ENCODE measurements at places on chromosomes 16 and 17.
A peak's percentile ranks its signal among the peaks of the same experiment; 100 is the strongest.

GRCh38 chr17:45149669-45150664 is 1.7 kb downstream of the HEXIM1 start:
- no peak for DNase-seq

- DNase-seq, result no peak
Measured at GRCh38 chr17:5770441-5771270, 186.3 kb upstream of the NLRP1 start.

GRCh38 chr17:5821803-5822202 is 237.5 kb upstream of the NLRP1 start:
- no peak for DNase-seq

GRCh38 chr16:17408296-17408695 is 62.5 kb downstream of the XYLT1 start:
- no peak for DNase-seq

- no peak for DNase-seq
Measured at GRCh38 chr16:88022076-88023042, 71.1 kb downstream of the BANP start.

- DNase-seq, result no peak
Measured at GRCh38 chr17:850851-851763, 69.0 kb downstream of the MRM3 start.

GRCh38 chr17:39775031-39775430 is 37.3 kb downstream of the GRB7 start:
- DNase-seq, result peak; percentile 66

- no peak for DNase-seq
Measured at GRCh38 chr17:45729294-45729907, 54.7 kb upstream of the CRHR1 start.

DNA sequence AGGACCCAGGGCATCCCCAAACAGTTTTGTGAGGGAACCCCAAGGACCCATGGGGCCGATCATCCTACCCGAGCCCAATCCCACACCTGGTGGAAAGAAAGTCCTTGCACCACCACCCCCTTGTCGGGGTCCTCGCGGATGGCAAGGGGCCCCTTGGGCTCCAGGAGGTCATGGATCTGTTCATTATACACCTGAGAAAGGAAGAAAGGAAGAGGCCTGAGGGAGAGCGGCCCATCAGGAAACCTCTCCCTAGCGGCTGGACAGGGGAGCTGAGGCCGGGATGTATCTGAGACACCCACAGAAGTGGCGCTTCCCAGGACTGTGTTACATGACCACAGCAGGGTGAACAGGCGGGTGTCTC is 12.8 kb downstream of the KIF18B start:
- no peak for DNase-seq

- no peak for DNase-seq
Measured at GRCh38 chr16:56198006-56198754, 6.9 kb downstream of the GNAO1 start.

- no peak for DNase-seq
Measured at GRCh38 chr16:3549906-3550305, 27.3 kb downstream of the NLRC3 start.

- DNase-seq, result no peak
Measured at GRCh38 chr16:20747030-20747816, 5.6 kb upstream of the THUMPD1 start.

GRCh38 chr16:87569601-87570571 is 32.4 kb upstream of the JPH3 start:
- DNase-seq, result no peak

DNA sequence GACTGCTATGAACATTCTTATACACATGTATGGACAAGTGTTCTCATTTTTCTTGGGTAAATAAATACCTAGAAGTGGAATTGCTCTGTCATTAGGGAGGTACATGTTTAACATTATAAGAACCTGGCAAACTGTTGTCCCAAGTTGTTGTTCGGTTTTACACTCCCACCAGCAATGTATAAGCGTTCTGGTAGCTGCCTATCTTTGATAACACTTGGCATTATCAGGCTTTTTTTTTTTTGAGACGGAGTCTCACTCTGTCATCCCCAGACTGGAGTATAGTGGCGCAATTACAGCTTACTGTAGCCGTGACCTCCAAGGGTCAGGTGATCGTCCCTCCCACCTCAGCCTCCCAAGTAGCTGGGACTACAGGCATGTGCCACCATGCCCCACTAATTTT is 16.3 kb downstream of the ATAD5 start:
- DNase-seq, result no peak

Data from GM12878 (cell line).